ENCODE measurements at places on chromosomes 6 and 20. TPM values are rescaled to one million over a fixed set of nuclear protein-coding genes. Genes with fewer than 3 reads are reported as not detected.

SLC22A16 gene
- polyA plus RNA-seq, result not detected

APCDD1L gene
- not detected for polyA plus RNA-seq

SUN5 gene
- not detected for polyA plus RNA-seq

DNA sequence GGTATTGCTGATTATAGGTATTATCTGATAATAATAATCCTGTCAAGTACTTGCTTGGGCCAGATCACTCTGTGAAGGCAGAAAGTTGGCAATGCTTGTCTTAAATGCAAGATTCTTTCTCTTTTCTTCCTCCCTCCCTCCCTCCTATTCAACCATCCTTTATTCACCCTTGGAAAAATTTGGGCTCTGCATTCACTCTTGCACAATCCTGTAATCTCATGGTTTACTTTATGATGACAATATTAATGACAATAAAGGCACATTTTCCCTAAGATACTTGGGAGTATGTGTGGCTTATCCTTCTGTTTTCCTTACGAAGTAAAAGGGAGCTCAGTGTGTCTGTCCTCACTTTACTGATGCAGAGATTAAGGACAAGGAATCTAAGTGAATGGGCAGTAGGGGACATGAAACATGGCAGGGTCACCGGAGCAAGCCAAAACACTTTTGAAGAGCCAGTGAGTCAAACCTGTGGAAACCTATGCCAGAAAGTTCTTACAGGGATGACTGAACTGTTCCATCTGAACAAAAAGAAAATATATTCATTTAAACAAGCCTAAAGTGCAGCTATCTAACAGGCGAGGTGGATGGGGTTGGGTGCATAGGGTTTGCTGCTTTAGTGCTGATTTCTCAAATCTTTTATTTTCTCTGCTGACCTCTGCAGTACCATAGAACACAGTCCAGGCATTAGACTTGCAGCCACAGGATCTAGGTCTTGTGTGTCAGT is 14.6 kb upstream of the RIPOR2 start:
- H3K27me3 ChIP-seq, result no peaks in the 10 kb centered on the region
- H3K27ac ChIP-seq, result no peak overlapping the region
- no peak overlapping the region for H3K4me3 ChIP-seq

GRCh38 chr6:39228992-39229767 is at the start of gene KCNK5:
Gene KCNK5 (minus strand): TSS chr6:39229475. CDS start chr6:39229111, 364 bp downstream.
- peak within 1 kb of the TSS; percentile 73 for H3K4me3 ChIP-seq
- DNase-seq, result peak; percentile 98
- H3K27me3 ChIP-seq, result no peaks in the 10 kb centered on the region
- peaks cover 35% of the 10 kb centered on the region for H3K4me1 ChIP-seq
- H3K27ac ChIP-seq, result peak within 1 kb of the TSS; percentile 92
- H3K36me3 ChIP-seq, result peaks cover 29% of the 10 kb centered on the region

DNA sequence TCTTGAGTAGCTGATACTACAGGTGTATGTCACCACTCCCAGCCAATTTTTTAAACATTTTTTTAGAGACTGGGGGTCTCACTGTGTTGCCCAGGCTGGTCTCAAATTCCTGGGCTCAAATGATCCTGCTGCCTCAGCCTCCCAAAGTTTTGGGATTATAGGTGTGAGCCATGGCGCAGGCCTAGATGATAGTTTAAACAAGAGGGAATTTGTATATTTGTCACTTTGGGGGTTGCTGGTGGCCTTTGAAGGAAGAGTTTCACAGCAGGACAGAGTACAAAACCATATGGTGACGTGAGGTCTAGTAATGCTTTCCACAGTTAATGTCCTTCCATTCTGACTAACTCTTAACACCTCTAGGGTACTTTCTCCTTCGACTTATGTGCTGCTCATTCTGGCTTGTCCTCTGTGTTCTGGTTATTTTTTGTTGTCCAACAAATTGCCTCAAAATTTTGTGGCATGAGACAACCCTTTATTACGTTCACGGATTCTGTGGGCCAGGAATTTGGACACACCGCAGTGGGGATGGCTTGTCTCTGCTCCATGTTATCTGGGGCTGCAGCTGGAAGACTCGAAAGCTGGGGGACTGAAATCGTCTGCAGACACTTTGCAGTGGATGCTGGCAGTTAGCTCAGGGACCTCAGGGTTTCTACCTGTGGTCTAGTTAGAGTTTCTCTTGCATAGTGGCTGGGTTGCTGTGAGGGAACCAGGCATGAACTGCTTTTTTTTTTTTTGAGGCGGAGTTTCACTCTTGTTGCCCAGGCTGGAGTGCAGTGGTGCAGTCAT is 23.0 kb upstream of the IER3 start:
- peaks cover 59% of the 10 kb centered on the region for H3K4me1 ChIP-seq
- H3K27me3 ChIP-seq, result no peaks in the 10 kb centered on the region
- peak overlapping the region; percentile 58 for H3K27ac ChIP-seq

All from K562 (cell line).